COLO829 (cell line): ENCODE measurements at places on chromosomes 1 and 21.

- no peak for DNase-seq
Measured at GRCh38 chr1:215453440-215453839, 113.7 kb upstream of the KCTD3 start.

DNA sequence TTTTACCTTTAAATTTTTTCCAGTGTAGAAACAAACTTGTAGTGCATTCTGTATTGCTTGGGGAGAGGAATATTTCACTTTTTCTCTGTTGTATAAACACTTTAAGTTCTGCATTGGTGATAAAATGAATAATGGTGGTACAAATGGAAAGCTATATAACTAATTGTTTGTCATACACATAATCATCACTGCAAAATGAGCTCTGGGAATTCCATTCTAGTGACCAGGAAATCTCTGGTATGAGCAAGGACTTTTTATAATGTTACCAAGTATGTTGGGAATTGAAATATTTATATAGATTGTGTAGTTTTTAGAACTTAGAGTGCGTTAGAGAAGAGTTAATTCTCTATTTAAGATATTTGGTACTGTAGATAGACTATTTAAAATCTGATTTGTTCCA is 5.0 kb upstream of the FMN2 start:
- DNase-seq: no peak

DNA sequence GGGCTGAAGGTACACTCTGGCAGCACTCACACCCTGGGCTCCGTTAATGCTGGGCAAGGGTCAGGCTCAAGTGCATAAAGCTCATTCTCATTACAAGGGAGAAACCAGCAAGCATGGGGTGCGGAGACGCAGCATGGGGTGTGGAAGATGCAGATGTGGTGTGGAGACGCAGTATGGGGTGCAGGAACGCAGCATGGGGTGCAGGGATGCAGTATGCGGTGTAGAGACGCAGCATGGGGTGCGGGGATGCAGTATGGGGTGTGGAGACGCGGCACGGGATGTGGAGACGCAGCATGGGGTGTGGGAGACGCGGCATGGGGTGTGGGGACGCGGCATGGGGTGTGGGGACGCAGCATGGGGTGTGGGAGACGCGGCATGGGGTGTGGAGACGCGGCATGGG is 390.7 kb downstream of the NPHP4 start:
- no peak for DNase-seq

DNA sequence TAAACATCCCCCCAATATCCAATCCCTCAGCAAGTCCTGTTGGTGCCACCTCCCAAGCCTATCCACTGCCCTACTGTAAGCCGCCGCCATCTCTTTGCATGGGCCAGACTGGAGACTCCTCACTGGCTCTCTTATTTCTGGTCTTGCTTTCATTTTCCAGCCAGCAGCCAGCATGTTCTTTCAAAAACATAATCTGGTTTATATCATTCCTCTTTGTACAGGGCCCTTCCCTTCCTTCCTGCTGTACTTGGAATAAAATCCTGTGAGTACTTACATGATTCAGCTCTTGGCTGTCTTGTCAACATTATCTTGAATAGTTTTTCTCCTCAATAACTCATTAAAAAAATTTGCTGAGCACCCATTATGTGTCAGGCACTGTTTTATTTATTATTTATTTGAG is 28.2 kb downstream of the TLR5 start:
- DNase-seq: no peak

DNA sequence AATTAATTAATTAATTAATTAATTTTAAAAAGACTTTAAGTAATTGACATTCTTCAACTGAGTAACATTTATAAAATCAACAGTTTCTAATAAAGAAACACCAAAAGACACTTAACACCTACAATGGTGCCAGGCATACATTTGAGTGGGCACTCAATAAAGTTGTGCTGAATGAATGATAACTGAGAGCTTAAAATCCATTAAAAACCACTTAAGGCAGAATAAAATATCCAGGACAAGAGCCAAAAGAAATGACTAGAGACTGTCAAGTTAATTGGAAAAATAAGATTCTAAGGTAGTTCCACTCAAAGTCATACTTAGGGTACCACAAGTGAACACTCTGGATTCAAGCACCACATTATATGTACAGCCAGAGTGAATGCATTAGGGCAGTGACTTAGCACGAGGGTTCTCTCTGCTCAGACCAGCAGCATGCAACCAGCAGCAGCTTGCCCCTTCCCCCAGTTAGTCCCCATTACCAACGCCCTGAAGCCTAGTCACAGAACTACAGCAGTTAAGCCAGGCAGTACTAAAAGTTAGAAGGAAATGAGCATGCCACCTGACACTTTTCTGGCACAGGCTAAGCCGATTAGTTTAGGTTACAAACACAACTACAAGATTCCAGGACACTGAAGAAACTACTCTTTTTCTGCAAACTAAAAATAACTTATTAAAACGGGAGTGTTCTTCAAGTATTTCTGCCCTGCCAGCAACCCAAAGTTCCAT is 46.5 kb downstream of the LUZP1 start:
- no peak for DNase-seq

- DNase-seq: no peak
Measured at GRCh38 chr1:27992276-27992675, 32.5 kb downstream of the XKR8 start.

DNA sequence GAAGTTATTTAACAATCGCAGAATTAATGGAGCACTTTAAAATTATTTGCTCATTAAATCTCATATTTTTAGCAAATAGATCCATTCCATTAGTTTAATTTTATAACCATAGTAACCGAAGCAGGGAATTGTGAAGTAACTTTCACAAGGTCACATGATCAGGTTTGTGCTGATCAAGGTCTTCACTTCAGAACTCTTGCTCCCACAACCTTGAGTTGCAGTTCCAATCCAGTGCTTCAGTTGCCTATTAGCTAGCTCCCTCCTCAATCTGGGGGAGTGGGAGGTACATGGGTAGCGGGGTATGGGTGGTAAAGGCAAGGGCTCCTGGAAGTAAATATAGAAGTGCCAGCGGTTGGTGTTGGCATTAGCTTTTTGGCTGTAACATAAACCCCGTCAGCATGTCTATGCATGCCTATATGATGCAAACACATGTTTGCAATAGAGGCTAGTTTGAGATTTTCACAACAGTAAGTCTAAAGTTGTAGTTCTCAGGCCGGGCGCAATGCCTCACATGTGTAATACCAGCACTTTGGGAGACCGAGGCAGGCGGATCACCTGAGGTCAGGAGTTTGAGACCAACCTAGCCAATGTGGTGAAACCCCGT is 5.8 kb downstream of the ATP5IF1 start:
- DNase-seq: no peak

DNA sequence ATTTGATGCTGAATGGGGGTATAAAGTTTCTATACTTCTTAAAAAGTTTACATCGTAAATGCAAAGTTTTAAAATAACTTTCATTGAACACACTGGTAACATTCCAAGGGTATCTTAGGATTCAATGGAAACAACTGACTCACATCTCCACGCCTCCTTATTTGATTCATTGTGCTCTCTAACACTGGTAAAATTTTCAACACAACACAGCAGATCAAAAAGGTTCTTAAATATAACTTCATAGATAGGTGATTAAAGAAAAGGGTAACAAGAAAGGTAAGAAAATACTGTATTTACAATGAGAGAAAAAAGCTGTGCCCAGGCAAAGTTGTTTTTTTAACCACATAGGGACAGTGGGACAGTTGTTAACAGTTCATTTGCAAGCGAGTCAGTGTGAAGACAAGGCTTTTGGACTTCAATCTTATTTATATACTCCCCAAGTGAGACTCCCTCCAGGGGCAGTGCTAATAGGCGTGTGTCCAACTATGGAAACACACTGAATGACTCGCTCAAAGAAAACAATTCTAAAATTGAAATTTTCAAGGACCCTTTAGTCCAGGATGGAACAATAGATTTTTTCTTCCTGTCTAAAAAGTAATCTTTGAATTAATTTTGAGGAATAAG is 140.5 kb downstream of the TIAM1 start:
- DNase-seq: no peak

DNA sequence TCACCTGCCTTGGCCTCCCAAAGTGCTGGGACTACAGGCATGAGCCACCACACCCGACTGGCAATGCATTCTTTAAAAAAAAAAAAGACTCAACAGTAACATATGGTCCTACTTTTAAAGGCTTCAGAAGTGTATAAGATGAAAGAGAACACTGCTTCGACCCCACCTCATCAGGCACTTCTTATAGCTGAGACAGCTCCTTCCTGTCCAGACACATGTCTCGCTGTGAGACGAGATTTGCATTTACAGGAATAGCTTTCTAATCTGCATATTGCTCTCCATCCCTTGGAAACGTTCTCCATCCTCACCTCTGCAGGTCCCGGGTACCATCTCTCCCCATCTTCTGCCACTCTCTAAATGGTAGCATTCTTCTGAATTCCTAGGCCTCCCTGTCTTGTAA is 6.7 kb downstream of the AZIN2 start:
- no peak for DNase-seq

- DNase-seq: no peak
Measured at GRCh38 chr1:197441999-197442414, 174.0 kb downstream of the CRB1 start.

DNA sequence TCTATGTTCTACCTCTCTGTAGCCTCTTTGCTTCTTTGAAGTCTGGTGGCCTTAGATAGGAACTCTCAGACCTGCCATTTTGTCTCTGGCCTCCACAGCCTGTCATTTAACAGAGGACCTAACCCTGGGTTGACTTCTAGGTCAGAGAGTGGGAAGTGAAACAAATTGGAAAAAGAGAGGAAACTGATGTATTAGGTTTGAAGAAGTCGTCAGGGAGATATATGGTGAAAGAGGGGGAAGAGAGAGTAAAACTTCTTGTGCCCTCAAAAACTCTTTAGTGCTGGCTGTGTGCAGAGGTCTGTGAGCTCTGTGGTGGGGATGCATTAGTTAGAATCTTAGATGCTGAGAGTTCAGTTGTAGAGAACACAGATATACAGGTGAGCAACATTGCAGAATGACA is 30.2 kb upstream of the CD1D start:
- DNase-seq: no peak

GRCh38 chr1:47432071-47433036 is 5.5 kb upstream of the FOXD2 start:
- DNase-seq: peak; percentile 74

DNA sequence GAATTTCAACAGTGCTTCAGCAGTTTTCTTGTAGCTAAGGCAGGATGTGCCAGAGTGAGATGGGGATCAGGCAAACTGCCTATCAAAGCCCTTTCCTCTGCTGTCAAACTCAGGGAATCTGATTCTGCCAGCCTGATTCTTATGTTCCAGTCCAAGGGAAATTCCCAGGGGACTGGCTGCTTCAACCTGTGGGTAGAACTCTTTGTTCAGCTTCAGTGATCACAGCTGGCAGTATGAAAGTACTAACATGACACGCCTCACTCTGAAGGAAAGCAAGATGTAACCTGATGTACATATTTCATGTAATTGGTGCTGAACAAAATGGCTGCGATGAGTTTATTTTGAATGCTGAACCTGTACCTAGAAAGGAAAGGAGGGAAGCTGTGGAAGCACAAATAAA is 40.1 kb upstream of the SLC5A9 start:
- no peak for DNase-seq

DNA sequence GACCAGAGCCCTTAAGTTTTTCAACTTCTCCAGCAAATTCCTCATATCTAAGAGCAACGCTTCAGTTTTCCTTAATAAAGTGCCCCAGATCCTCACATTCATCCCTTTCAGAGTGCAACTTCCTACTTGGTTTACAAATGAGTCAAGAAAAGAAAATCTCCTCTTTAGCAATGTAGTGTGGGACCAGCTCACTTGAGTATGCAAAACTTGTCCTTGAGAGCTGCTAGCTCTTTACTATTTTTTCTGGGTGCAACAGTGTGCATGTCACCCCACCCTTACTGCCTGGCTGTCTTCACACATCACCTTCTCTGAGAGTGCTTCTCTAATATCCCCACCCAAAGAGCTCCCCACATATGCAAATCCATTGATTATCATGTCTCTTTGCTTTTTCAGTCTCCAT is 203.1 kb upstream of the CAMK1G start:
- DNase-seq: no peak

DNA sequence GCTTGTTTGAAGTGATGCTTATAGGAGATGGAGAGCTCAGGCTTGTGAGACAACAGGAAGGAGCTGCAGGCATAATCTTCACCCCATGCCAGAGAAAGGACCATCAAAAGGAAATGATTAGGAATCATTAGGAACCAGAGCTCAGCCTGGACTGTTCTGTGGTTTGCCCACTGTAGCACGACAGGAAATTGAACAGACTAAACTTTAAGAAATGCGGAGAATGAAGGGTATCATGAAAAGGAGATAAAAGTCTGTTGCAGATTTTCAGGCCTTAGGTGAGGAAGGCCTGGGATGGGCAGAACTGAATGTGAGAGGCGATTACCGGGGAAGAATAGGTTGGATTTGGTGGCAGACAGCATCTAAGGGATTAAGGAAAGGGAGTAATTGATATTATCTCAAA is 292.0 kb upstream of the PLXNA2 start:
- no peak for DNase-seq

- no peak for DNase-seq
Measured at GRCh38 chr1:186512698-186513457, 52.0 kb upstream of the PDC start.

DNA sequence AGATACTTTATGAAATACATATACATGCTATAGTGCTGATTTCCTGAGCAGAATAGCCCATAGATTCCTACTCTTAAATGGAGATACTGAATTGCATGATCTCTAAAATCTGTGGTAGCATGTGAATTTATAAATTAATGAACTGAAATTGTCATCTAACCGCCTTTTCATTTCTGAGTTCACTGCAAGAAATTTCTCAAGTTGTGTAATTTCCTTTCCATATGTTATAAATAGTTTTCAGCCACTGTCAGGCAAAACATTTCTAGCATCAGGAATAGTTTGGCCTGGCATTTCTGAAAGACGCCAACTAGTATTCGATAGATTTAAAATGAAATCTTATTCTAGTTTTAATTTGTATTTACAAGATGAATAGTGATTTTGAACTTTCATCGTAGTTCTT is 310.1 kb downstream of the USH2A start:
- DNase-seq: no peak

DNA sequence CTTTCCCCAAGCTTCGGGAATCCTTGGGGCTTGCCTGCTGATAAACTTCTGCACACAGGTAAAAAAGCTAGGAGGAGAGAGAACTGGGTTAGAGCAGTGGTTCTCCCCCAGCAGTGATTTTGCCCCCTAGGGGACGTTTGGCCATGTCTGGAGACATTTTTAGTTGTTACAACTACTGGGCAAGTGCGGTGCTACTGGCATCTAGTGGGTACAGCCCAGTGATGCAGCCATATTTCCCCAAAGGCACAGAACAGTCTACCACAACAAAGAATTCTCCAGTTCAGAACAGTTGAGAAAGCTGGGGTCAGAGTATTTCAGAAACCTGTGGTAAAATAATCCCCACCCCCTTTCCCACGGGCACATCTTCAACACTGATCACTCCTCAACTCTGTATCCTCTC is 41.3 kb downstream of the LRRC71 start:
- DNase-seq: no peak
